Panc1 (cell line): ENCODE measurements at places on chromosomes 12 and 14. TPM values are rescaled to one million over a fixed set of nuclear protein-coding genes. Genes with fewer than 3 reads are reported as not detected.

The IL31 gene
- total RNA-seq = not detected

DNA sequence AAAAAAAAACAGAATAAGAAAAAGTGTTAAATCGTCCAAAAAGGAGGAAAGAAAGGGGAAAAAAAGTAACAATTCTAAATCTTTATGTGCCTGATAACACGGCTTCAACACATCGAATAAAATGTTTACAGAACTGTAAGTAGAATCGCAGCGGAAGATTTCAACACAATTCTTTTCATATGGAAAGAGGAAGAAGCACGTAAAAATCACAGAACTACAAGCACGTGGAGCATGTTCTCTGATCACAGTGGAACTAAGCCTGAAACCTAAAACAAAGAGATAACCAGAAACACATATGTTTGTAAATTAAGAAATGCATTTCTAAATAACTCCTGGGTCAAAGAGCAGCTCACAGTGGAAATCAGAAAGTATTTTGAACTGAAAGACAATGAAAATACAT is 8.7 kb downstream of the CLEC7A start:
- H3K4me3 ChIP-seq = no peak overlapping the region
- no peak overlapping the region for H3K27ac ChIP-seq
- no peaks in the 10 kb centered on the region for H3K36me3 ChIP-seq
- H3K4me1 ChIP-seq = no peaks in the 10 kb centered on the region

DNA sequence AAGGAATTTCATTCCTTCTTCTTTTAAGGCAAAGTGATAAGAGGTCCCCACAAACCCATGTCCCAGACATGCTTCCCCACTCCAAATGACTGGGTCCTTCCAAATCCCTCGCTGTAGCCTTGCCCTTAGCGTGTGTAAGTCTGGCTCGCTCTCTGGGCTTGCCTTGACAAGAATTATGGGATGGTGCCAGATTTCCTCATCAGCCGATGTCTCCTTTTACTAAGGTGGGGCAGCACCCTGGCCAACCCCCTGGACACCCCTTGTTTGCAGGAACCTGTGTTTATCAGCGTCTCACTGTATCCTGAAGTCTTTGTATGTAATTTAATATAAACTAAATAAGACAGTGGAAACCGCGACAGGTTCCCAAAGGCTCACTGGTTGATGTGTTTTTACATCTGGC is 493.3 kb downstream of the EGLN3 start:
- no peaks in the 10 kb centered on the region for H3K4me1 ChIP-seq
- H3K27ac ChIP-seq = no peak overlapping the region
- no peaks in the 10 kb centered on the region for H3K27me3 ChIP-seq
- no peaks in the 10 kb centered on the region for H3K36me3 ChIP-seq
- DNase-seq = no peak

- no peaks in the 10 kb centered on the region for H3K36me3 ChIP-seq
- no peaks in the 10 kb centered on the region for H3K4me1 ChIP-seq
- no peak overlapping the region for H3K27ac ChIP-seq
- H3K27me3 ChIP-seq = no peaks in the 10 kb centered on the region
- no peak overlapping the region for H3K4me3 ChIP-seq
Observed at GRCh38 chr12:104514092-104514810, 57.5 kb downstream of the CHST11 start.

- H3K27me3 ChIP-seq = no peaks in the 10 kb centered on the region
- H3K4me1 ChIP-seq = no peaks in the 10 kb centered on the region
- no peaks in the 10 kb centered on the region for H3K36me3 ChIP-seq
Observed at GRCh38 chr12:49079793-49080192, 10.0 kb upstream of the RHEBL1 start.

GRCh38 chr12:20305470-20305869 is 62.9 kb upstream of the PDE3A start:
- no peak overlapping the region for H3K27ac ChIP-seq
- H3K4me3 ChIP-seq = no peak overlapping the region
- no peaks in the 10 kb centered on the region for H3K4me1 ChIP-seq
- H3K36me3 ChIP-seq = no peaks in the 10 kb centered on the region
- H3K27me3 ChIP-seq = no peaks in the 10 kb centered on the region
